ENCODE measurements at places on chromosomes 7 and 10.

GRCh38 chr10:47112612-47113011 is 187.4 kb upstream of the GDF10 start:
- no peak for DNase-seq

DNA sequence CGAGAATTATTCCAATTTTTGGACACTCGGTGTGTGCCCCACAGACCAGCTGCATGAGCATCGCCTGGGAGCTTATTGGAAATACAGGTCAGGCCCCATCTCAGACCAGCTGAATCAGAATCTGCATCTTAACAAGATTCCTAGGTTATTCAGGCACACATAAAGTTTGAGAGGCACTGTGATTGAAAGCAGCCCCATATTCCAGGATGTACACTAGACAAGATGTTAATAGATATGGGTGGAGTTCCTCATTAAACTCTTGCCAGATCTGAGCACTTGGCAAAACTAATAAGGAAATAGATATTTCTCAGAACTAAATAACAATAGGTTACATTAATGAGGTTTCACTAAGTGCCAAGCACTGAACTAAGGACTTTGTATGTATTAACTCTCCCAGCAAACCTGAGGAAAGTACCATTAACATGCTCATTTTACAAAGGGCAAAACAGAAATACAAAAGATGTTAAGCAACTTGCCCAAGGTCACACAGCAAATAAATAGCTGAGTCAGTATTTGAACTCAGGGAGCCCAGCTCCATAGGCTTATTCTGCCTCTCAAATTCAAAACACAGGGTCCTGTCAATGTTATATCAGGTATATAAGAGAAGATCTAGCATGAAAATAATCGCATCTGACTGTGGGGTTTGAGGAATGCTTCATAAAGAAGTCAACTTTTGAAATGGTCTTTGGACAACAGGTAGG is 29.9 kb downstream of the PPP1R3C start:
- no peak for DNase-seq

DNA sequence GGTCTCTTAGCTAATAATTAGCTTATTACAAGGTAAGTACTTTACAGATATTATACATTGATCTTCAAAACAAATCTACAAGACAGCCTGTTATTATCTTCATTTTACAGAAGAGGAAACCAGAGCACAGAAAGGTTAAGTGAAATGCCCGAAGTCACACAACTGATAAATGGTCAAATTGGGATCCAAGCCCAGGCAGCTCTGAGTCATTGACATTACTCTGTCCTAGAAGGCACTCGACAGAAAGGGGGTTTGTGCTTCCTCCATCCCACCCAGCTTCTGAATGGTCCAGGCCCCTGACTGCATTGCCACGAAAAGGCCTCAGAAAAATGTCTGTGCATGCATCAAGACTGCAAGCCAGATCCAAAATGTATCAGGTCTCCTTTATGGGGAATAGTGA is 81.3 kb upstream of the ZNF438 start:
- no peak for DNase-seq

DNA sequence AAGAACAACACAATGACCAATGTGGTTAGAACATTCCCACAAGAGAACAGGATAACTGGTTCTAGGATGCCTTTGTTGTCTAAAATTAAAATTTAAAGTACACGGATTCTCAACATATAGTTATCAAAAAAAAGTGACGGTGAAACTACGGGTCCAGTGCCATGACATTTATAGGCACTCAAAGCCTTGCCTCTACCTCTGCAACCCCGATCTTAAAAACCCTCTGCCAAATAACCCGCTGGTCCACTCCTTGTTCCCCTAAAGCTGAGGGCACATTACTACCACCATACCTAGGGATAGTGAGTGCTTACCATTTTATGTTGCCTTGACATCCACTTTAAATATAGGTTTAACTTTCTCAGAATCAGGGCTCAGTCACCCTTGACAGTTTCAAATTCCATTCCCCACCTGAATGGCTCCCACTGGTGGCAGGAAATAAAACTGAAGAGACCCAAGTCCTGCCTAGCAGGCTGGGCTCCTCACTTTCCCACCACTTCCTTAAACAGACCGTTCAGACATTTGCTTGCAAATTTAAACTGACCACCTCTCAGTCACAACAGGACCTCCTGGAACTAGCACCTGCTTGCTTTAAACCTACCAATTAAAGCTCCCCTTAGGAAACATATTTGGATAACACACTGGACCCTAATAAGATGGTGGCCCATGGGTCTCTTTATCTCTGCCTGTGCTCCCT is 169.9 kb upstream of the ASAH2 start:
- DNase-seq, result no peak

GRCh38 chr7:126723966-126724544 is 528.7 kb downstream of the GRM8 start:
- no peak for DNase-seq

- DNase-seq, result no peak
These were observed 18.5 kb upstream of the MLXIPL start for GRCh38 chr7:73642834-73643233.

DNA sequence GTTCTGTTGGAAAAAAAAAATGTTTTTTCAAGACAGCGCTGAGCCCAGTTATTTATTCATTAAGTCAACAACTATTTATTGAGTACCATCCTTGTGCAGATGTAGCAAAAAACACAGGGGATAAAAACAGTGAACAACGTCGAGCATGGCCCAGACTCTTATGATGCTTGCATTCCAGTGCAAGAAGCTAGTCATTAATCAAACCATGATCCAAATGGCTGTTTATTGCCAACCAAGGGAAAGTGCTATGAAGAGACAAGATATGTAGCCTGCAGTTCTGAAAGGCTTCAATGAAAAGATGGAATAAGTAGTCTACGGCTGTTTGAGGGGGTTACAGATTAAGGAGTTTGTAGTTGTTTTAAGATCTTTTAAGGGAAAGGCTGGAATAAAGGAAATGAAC is 262.3 kb downstream of the NEBL start:
- no peak for DNase-seq

GRCh38 chr10:100109670-100110069 is 28.0 kb upstream of the CPN1 start:
- DNase-seq, result no peak

DNA sequence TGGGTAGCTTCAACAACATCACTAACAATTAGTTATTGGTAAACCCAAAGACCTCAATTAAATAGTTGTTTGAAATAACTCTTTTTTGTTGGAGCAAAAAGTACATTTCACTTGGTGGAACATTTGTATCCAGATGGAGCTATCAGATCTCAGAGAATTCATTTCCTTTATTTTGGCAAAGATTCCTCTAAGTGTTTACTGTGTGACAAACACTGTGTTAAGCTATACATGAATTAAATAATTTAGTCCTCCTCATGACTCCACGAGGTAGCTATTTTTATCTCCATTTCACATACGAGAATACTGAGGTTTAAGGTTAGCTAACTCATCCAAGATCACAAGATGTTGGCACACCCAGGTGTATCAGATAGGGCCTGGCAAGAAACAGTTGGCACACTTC is 104.0 kb upstream of the IMMP2L start:
- no peak for DNase-seq

GRCh38 chr10:71372882-71373495 is 23.7 kb upstream of the CDH23 start:
- DNase-seq, result no peak

DNA sequence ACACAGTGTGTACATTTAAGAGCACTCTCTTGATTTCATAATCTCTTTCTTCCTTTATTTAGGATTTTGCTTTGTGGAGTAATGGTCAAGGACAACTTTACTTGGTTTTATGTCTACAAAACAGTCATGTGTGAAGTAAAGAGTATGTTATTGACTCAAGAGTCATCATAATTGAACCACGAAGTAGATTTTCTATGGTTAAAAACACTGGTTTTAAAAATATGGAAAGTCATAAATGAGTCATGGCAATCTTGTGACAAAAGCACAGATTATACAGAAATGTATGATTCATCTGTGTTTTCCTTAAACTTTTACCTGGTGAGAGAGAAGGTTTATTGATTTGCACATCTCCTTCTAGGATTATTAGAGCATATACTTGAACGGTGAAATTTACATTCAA is 969.7 kb downstream of the GATA3 start:
- DNase-seq, result no peak

DNA sequence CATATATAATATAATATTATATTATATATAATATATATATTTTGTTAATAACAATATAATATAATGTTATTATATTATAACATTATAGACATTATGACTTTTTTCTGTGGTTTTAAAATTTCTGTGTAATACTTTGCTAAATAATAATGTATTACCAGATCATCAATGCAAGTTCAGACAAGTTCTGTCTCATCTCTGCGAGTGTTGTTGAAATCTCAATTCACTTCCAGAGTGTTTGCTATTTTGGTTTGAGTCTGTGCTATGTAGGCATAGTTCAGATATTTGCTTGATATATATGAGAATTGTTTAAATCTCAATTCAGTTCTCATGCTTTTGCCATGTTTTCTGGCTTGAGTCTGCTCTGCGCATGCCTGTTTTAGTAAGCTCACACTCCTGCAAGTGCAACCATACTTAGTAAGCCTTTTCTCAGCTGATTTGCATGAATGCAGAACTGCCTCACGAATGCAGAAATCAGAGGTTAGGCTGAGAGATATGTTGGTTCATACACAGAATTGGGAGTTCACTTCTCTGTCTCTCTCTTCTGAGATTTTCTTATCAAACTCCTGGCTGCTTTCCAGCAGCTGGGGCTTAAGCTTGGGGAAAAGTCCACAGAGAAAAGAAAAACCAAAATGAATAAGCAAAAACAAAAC is 830.2 kb upstream of the SORCS1 start:
- no peak for DNase-seq

DNA sequence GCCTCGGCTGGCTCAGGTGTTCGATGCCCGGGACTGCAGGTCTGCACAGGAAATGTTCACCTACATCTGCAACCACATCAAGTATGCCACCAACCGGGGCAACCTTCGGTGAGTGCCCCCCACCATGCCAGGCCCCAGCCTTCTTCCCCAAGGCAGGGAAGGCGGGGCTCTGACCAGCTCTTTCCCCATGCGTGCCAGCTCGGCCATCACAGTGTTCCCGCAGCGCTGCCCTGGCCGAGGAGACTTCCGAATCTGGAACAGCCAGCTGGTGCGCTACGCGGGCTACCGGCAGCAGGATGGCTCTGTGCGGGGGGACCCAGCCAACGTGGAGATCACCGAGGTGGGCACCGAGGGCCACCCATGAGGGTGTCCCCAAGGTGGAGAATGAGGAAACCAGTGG is 7.5 kb downstream of the NOS3 start:
- no peak for DNase-seq

DNA sequence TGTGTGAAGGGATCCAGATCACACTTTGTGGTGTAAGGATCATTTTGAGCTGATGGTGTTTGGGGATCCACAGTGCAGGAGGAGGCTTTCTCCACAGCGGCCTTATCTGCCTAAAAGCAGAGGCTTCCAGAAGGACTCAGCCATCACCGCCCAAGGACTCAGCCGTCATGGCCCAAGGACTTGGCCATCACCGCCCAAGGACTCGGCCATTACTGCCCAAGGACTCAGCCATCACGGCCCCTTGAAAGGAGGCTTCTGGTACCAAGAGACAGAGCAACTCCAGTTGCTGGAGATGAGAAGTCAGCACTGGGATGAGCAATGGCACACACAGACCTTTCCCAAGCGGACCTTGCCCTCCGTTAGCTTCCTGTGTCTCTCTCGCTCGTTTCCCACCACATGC is 6.0 kb upstream of the CFAP46 start:
- DNase-seq, result no peak

DNA sequence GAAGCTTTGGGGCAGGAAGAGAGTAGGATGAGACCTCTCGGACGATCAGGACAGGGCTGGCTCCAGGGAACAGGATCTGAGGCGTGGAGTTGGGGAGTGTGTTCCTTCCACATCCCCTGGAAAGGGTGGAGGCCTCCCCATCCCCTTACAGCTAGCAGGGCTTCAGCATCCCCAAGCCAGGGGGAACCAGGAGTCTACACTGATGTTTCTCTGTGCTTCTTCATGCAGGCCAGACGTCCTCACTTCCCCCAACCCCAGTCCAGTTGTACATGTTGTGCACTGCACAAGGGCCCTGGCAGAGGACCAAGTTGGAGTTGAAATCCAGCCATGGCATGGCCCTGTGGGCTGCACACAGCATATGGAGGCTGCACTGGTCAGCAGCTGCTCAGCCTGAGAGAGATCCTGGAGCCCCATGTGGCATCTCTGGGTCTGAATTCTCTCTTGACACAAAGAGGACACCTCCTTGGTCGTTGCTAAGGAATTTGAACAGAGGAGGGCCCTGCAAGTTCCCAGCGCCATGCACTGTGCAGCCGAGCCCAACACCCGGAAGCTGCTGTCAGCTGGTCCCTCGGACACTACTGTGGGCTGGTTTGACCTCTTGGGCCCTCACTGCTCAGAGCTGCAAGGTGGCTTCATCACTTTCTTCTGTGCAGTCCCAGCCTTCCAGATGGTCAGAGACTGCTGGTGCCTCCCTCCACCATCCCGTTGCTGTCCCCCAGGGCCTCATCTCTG is 181.1 kb downstream of the DNAJB6 start:
- DNase-seq, result no peak

- DNase-seq, result no peak
These were observed 254.1 kb downstream of the ARL4A start for GRCh38 chr7:12941512-12941911.

DNA sequence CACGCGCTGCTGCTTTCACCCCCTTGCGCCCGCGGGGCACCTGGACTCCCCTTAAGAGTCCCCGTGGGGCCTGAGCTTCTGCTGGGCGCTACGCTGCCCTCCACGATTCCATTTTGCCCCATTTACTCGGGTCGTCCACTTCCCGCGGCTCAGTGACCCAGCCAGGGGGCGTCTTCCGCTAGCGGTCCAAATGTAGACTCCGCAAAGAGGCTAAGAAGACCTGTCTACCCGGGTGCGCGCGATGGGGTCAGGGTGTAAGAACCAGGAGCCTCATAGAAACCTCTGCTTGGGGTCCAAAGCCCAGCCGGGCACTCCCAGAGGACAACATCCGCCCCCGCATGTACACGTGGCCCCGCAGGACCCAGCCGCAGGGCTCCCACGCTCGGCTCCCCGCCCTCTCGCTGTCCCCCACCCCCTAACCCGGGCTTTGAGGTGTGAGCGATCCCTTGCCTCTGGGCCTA is 5.2 kb upstream of the HMX2 start:
- no peak for DNase-seq

DNA sequence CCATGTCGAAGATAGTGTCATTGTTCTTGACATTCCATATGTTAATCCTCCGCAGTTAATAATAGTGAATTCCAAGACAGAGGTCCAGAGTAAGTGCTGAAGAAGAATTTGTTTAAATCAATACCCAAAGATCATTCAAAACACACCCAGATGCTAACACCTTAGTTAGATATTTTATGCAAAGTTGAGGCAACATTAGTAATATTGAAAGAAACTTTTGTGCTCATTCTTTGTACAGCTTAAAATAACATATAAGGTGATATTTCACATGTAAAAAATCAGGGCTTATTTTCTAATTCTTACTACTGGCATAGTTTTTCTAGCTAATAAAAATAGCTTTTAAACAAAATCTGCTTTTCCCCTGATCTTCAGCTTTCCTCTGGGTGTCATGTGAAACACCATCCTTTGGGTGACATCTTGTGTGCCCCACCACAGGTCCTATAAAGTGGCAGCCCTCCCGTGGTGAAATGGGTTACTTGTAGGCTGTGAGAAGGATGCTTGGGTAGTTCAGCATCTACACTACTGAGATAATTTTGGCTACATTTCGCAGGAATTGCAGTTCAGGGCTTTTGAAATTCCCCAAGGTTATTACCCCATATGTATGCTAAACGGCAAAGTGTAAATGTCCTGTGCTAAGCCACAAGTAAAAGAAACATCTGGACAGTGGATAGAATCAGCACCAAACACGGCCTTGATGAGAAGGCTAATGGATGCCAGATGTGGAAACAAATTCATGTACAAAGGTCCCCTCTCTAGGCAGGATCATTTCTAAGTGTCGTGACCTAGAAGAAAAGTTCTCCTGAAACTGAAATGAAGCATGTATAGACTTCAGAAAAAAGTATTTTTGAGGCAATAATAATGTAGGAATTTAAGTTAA is 105.4 kb downstream of the GRM3 start:
- DNase-seq, result no peak
